Activated CD8-positive, alpha-beta memory T cell treated with anti-CD3 and anti-CD28 coated beads, Interleukin-2, amount 10 ng/mL, durations not matched to agents 7 days and 5 days (primary cell): ENCODE measurements at places on chromosomes 11 and 22. TPM values are rescaled to one million over a fixed set of nuclear protein-coding genes. Genes with fewer than 3 reads are reported as not detected.

DNA sequence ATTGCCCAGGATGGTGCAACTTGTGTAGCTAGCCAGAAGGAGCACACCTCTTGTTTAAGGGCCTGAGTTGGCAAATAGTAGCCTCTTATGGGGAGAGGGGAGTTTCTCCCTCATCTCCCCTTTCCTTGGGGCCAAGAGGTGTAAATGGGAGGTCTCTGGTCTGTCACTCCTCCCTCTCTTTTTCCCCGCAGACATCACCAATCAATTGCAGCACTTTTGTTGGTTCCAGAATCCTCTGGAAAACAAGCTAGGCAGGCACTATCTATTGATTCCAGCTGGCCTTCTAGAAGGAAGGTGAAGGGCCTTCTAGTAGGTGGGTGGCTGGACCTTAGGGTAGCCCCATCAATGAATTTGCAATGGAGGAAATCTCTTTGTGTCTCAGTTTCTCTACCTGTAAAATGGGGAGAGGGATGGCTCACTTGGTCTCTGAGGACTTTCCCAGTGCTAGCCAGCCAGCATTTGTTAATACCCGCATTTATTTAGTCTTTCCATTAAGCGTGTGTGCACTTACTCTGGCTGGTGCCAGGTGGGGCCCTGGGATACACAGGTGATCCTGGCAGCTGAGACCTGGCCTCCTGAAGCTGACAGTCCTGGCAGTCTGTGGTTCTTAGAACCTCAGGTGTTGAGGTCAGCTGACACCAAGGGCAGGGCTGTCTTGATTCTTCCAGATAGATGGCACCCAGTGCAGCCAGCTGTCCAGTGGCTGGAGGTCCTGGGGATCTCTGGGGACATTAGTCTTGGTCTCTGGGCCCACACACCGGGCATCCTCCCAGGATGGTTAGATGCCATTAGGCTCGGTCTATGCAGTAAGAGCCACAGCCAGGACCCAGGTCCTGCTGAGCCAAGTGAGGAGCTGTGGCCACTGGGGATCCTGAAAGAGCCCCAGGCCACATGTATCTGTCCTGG is 51.7 kb downstream of the TSPAN18 start:
- DNase-seq, result no peak

DNA sequence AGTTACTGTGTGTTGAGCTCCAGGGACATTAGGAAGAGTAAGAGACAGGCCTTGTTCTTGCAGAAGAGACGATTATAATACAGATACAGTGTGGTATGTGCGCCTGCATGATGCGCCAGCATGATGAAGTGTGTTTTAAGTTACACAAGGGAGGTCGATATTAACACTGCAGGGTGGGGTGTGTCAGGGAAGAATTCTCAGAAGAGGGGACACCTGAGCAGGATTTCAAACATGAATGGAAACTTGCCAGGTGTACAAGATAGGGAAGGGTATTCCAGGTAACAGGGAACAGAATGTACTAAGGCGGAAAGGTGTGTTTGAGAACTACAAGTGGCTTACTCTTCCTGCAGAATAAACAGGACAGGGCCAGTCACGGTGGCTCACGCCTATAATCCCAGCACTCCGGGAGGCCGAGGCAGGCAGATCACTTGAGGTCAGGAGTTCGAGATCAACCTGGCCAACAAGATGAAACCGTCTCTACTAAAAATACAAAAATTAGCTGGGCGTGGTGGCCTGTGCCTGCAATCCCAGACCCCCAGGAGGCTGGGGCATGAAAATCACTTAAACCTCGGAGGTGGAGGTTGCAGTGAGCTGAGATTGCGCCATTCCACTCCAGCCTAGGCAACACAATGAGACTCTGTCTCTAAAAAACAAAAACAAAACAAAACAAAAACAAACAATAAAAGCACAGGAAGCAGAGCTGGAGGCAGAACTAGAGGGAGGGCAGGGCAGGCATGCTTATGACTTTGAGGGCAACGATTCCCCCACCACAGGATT is 59.0 kb downstream of the SYN3 start:
- no peak for DNase-seq

DNA sequence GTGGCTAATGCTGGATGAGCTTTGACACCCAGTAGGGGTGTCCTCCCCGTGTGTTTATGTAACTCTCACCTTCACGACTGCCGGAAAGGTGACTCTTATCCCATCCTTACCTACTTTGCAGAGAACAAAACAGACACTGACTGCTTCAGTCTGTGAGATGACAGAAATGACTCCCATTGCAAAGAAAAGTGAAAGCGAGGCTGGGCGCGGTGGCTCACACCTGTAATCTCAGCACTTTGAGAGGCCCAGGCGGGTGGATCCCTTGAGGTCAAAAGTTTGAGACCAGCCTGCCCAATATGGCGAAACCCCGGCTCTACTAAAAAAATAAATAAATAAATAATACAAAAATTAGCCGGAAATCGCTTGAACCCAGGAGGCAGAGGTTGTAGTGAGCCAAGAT is 106.4 kb upstream of the ANO1 start:
- no peak for DNase-seq

DNA sequence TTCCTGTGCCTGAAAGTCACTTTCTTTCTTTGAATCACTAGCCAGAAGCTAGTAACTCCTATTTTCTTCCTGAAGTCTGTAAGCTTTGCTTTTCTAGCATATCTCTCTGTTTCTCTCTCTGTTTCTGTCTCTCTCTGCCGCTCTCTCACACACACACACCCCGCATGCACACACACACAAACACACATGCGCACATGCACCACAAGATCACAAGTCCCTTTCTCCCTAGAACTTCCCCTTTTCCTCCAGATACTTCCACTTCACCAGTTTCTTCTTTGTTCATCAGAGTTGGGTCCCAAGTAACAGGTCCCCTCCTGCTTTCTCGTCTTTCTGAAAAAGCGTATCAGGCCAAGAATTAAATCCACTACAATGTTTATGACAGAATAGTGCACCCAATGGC is 148.5 kb upstream of the HSD17B12 start:
- DNase-seq, result no peak

DNA sequence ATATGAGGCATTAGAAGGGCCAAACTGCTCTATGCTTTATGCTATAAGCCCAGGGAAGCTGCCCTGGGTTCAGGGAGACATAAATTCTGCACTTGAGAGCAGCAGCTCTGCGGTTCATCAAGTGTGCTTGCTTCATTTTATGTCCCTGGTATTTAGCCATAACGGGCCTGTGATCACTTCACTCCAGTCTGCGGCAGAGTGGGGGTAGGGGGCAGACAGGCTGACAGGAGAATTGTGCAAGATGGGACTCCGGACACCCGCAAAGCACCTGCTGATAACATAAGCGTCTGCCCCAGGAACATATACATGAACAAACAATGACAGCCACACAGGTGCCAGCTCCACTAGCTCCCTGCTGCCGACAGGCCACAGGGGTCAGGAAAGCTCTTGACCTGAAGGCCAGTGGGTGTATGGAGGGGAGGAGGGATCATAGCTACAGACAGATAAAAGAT is 56.1 kb downstream of the SMCO4 start:
- DNase-seq, result no peak

GRCh38 chr11:83033972-83034672 is 37.6 kb downstream of the RAB30 start:
- no peak for DNase-seq

DNA sequence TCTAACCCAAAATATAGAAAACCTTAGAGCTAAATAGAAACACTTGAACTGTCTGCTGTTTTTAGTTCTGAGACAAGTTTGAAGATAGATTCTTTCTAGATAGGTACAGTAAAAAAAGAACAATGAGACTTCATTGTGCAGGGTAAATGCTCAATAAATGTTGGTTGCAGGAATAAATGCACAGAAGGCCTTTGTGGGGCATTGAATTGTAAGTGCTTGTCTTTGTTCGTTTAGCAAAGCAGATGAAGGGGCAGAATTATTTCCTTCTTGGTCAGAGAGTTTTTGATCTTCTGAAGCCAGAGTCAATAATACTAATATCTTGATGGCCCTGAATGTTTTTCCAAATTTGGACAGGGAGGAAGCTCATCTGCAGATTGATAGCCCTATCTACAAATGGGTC is 340.4 kb downstream of the OPCML start:
- no peak for DNase-seq

The FADS3 gene
- 7.7 TPM for total RNA-seq

The DCDC1 gene
- not detected for total RNA-seq

The SLC6A5 gene
- total RNA-seq, result not detected

The MMP26 gene
- not detected for total RNA-seq
